PC-3 (cell line): ENCODE measurements at places on chromosomes 2 and 18. TPM values are rescaled to one million over a fixed set of nuclear protein-coding genes. Genes with fewer than 3 reads are reported as not detected.

GRCh38 chr2:29841386-29842004 lies 79.9 kb downstream of the ALK start:
- H3K36me3 ChIP-seq: no peaks in the 10 kb centered on the region
- H3K4me1 ChIP-seq: peaks cover 12% of the 10 kb centered on the region; the same call in 1 of the 2 replicates

- peak; percentile 64 for DNase-seq
- no peaks in the 10 kb centered on the region for H3K27me3 ChIP-seq
- H3K4me1 ChIP-seq: peaks cover 11% of the 10 kb centered on the region
- H3K36me3 ChIP-seq: no peaks in the 10 kb centered on the region
- H3K4me3 ChIP-seq: peak overlapping the region; percentile 91
- no peak overlapping the region for H3K27ac ChIP-seq
These were observed 13.2 kb downstream of the DYSF start for GRCh38 chr2:71466301-71467179.

DNA sequence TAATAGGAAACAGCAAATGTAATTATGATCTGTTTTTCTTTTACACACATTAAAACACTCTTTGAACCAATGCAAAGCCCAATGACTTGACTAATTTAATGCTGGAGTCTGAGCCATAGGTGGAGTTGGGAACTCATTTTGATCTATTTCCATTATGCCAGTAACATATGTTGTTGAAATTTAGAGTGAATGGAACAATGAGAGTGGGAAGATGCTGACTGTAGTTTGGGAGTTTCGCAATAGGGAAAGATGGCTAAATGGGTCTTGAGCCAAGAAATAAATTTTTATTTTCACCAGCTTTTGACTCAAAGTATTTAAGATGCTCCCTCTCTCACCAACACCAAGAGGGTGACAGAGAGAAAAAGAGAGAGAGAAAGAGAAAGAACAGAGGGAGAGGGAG lies 246.7 kb downstream of the DLGAP1 start:
- no peaks in the 10 kb centered on the region for H3K4me1 ChIP-seq
- H3K36me3 ChIP-seq: no peaks in the 10 kb centered on the region
- DNase-seq: no peak
- H3K4me3 ChIP-seq: no peak overlapping the region
- H3K27me3 ChIP-seq: no peaks in the 10 kb centered on the region

GRCh38 chr2:96866986-96867755 lies 2.7 kb downstream of the SEMA4C start:
- no peaks in the 10 kb centered on the region for H3K27me3 ChIP-seq
- H3K4me1 ChIP-seq: peaks cover 18% of the 10 kb centered on the region

DNA sequence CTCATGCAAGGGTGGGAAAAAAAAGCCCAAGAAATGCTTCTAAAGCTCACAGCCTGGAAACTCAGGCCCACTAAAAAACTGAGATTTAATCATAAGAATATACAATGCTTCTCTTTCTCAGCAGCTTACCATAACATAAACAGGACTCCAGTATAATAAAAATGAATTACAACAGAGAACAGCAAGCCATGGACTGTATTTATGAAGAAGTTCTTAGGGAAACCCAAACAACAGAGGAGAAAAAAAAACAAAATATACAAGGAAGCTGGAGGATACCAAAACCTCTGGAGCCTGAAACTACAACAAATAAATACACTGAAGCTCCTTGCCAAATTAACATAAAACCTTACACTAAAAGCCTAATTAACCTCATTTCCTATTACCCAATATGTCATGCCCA lies 187.8 kb downstream of the RDH14 start:
- no peak for DNase-seq
- peaks cover 37% of the 10 kb centered on the region; the same call in 1 of the 2 replicates for H3K27me3 ChIP-seq
- H3K27ac ChIP-seq: no peak overlapping the region
- 0 out of 2 replicates have a peak, but pooled peaks cover 4% of the 10 kb centered on the region for H3K4me1 ChIP-seq
- H3K4me3 ChIP-seq: no peak overlapping the region
- H3K36me3 ChIP-seq: no peaks in the 10 kb centered on the region

DNA sequence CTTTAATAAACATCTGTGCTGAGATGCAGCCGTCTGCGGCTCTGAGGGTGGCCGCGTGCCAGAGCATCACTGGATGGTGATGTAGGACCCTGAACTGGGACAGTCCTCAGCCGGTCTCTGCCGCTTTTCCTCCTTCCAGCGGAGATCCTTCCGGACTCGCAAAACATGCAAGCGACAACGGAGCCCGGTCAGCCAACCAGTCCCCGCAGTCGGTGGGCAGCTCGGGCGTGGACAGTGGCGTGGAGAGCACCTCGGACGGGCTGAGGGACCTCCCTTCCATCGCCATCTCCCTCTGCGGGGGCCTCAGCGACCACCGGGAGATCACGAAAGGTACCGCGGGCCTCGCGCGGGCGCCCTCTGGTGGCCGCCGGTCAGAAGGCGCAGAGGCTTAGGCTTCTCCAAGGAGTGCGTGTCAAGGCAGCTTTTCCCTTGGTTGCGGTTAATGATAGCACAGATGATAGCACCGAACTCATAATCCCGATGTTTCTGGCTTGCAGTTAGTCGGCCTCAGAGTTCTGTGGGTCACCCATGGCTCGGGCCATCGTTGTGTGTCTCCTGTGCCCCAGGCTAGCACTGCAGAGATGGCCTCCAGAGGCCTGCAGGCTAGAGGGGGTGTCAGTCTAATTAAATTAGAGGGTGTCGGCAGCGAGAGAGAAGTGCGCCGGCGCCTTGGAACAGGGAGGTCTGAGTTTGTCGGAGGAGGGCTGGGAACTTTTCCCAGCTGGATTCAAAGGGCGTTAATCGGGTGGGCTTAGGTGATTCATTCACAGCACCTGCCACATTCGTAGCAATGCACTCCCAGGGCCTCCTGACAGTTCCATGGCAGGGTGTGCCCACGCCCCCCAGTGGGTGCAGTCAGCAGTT lies 38.5 kb downstream of the LPIN1 start:
- no peaks in the 10 kb centered on the region for H3K4me1 ChIP-seq
- peaks cover 61% of the 10 kb centered on the region for H3K36me3 ChIP-seq
- H3K27ac ChIP-seq: no peak overlapping the region
- H3K4me3 ChIP-seq: no peak overlapping the region
- DNase-seq: peak; percentile 29

- peak; percentile 5 for DNase-seq
- no peak overlapping the region for H3K27ac ChIP-seq
- no peaks in the 10 kb centered on the region for H3K36me3 ChIP-seq
- H3K4me3 ChIP-seq: no peak overlapping the region
These were observed 128.5 kb downstream of the CALCRL start for GRCh38 chr2:187319441-187320108.

GRCh38 chr2:215299337-215299859 lies 12.5 kb upstream of the ATIC start:
- H3K27me3 ChIP-seq: no peaks in the 10 kb centered on the region
- peaks cover 12% of the 10 kb centered on the region for H3K4me1 ChIP-seq
- no peak overlapping the region for H3K27ac ChIP-seq
- H3K36me3 ChIP-seq: no peaks in the 10 kb centered on the region
- no peak for DNase-seq

DNA sequence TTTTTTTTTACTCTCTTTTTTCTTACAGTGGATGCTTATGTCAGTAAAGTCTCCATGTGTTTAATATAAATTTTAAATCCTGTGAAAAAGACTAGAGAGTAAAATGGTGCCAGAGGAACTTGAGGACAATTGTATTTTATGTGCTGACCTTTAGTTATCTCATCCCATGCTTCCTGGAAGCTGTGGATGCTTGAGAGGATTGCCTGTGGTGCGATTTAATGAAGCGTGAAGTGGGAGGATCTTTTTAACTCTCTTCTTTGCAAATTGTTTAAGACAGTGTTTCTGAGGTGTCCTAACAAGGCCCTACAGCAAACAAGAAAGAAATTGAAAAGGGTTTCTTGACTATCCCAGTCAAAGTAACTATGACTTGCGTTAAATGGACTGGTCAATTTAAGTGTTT lies 84.2 kb downstream of the DTNA start:
- no peaks in the 10 kb centered on the region for H3K4me1 ChIP-seq

- peak overlapping the region; percentile 28; the same call in 1 of the 2 replicates for H3K4me3 ChIP-seq
- H3K36me3 ChIP-seq: no peaks in the 10 kb centered on the region
These were observed 32.5 kb upstream of the MRPS9 start for GRCh38 chr2:105005181-105005951.

DNA sequence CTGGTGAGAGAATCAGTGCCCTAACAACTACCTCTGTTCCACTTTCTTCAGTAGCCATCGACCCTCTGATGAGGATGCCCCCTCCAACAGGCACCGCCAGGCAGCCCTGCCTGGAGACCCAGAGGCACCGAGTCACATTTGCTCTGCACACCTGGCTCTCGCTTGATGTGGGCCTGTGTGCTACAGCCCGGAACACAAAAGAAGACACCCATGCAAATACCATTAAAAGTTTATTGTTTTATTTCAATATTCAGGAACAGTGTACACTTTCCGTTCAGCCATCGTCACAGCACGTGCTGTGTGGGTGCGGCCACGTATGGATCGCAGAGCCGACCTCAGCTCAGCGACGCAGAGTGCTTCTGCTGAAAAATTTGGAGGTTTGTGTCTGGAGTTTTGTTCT lies 154.0 kb downstream of the MBP start:
- H3K4me1 ChIP-seq: peaks cover 5% of the 10 kb centered on the region
- no peak overlapping the region for H3K27ac ChIP-seq
- H3K27me3 ChIP-seq: no peaks in the 10 kb centered on the region
- H3K36me3 ChIP-seq: no peaks in the 10 kb centered on the region

- no peaks in the 10 kb centered on the region for H3K27me3 ChIP-seq
- H3K4me3 ChIP-seq: no peak overlapping the region
- DNase-seq: no peak
- no peaks in the 10 kb centered on the region; the same call in 1 of the 2 replicates for H3K4me1 ChIP-seq
- no peak overlapping the region for H3K27ac ChIP-seq
- no peaks in the 10 kb centered on the region for H3K36me3 ChIP-seq
These were observed 60.5 kb downstream of the HS6ST1 start for GRCh38 chr2:128258218-128258617.

DNA sequence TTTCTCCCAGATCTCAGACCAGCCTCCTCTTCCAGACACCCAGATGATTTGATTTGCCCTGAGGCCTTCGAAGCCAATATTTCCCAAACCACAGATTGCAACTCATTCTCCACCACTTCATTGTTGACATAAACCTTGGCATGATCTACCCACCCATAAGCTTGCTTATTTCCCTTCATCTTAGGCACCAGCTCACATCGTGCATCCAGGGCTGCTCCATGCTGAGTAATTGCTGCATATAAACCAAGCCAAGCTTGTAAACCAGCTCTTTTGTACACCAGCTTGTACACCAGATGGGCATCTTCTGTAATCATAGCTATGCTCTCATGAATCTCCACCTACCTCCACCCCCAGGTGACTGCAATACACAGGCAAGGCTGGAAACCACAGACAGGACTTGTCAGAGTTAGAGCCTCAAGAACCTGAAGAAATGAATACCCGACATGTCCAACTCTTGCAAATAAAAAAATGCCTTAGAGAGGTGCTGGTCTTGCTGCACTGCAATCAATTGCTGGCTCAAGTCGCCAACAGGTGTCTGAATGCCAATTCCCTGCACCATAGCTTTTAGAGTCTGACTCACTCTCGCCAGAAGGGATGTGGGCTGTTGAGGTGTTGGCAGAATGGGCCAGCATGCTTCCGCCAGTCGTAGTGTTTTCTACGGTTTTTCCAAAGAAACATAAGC lies 31.5 kb downstream of the TRABD2A start:
- no peaks in the 10 kb centered on the region for H3K27me3 ChIP-seq
- peak; percentile 86 for DNase-seq
- H3K4me3 ChIP-seq: no peak overlapping the region; the same call in 1 of the 2 replicates
- peaks cover 18% of the 10 kb centered on the region for H3K4me1 ChIP-seq
- H3K36me3 ChIP-seq: no peaks in the 10 kb centered on the region
- peak overlapping the region; percentile 58 for H3K27ac ChIP-seq

GRCh38 chr2:236870370-236870769 lies 215.3 kb upstream of the COPS8 start:
- no peaks in the 10 kb centered on the region for H3K27me3 ChIP-seq
- no peak for DNase-seq
- no peak overlapping the region for H3K4me3 ChIP-seq
- peaks cover 35% of the 10 kb centered on the region for H3K4me1 ChIP-seq
- no peaks in the 10 kb centered on the region for H3K36me3 ChIP-seq

GRCh38 chr18:61531182-61531581 lies 198.0 kb downstream of the CDH20 start:
- H3K36me3 ChIP-seq: no peaks in the 10 kb centered on the region
- H3K4me1 ChIP-seq: no peaks in the 10 kb centered on the region
- no peak for DNase-seq
- H3K4me3 ChIP-seq: no peak overlapping the region
- no peak overlapping the region for H3K27ac ChIP-seq

Gene M1AP
- total RNA-seq: not detected in 2 replicates

Gene PLEK
- not detected in 2 replicates for total RNA-seq

Gene SPHKAP
- total RNA-seq: not detected in 2 replicates

Gene SLC11A1
- 0.17 and 0.33 TPM in 2 replicates for total RNA-seq

Gene RBM43
- 2.5 and 2.6 TPM in 2 replicates for total RNA-seq

Gene FAM124B
- total RNA-seq: not detected in 2 replicates
